ENCODE measurements at places on chromosomes 2 and 18.

DNA sequence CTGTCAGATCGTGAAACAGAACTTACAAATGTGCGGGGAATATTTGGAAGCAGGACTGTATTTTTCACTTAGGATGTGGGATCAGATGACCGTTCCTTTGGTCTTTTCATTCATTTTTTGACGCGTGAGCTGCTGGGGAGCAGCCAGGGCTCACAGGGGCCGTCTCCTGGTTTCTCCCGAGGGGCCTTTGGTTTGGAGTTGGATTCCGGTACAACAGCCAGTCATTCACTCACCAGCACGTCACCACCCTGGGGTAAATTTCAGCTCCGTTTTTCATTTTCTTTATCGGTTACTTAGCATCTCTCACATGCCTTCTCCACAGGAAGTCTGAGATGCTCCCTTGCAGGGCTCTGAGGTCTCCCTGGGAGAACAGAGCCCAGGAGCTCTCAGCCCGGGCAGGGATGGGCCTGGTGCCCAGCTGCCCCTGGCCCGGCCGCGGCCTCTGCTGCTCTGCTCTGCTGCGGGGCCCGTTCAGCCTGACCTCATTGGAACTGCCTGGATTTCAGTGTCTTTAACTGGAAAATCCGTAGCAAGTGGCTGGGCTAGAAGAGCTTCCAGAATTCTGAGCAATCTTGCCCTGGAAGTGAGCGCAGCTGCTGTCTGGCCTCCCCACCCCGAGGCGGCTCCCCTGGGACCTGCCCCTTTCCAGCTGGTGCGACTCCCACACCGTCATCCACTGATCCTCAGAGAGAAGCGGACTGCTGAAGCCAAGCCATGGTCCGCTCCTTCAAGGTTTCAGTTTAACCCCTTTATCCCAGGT is 335.6 kb downstream of the EIPR1 start:
- peak; percentile 77 for DNase-seq

DNA sequence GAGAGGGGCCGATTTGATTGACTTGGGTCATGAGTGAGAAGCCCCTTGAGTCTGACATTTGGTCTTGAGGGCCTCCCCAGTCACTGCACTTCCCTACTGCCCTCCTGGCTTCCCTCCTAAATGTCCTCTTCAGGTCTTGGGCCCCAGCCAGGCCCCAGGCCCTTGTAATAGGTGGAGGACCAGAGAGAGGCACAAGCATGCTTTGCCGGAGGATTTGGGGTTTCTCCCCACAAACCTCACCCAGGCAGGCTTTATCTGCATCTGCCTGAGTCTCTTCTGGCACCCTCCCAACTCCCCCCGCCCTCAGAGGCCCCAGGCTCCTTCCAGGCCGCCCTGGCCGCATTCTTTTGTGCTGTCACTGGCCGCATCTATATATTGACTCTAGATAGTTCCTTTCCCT is 270.7 kb downstream of the HAUS1 start:
- DNase-seq, result peak; percentile 51

DNA sequence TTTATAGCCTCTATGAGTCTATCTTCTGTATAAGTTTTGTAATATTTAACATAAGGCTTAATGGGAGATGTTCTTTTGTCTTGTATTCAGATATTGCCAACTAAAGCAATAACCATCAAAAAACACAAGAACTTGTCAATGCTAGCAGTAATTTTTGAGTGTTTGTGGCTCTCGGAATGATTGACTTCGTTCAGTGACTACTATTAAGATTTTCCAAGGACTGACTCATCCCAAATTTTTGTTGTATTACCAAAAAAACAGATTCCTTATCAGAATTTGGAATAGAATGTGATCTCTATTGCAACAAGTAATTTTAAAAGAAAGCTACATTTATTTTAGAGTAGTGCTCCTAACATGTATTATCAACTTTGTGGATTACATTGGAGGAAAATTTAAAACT is 8.1 kb downstream of the NABP1 start:
- DNase-seq, result no peak

DNA sequence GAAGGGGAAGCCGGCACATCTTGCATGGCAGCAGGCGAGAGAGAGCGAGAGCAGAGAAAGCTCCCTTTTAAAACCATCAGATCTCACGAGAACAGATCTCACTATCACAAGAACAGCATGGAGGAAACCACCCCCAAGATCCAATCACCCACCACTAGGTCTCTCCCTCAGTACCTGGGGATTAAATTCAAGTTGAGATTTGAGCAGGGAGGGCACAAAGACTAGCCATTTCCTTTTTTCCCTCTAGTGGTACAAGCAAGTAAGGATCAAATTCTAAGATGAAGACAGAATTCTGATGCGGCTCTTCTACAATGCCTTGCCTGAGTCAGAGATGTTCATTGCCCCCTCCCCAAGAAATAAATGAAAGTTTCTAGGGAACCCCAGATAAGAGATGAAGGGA is 45.6 kb upstream of the ANKRD44 start:
- no peak for DNase-seq

- DNase-seq, result no peak
These were observed 279.5 kb downstream of the AGAP1 start for GRCh38 chr2:235773188-235773928.

- DNase-seq, result peak; percentile 55
These were observed 71.2 kb downstream of the CERKL start for GRCh38 chr2:181585732-181586131.

DNA sequence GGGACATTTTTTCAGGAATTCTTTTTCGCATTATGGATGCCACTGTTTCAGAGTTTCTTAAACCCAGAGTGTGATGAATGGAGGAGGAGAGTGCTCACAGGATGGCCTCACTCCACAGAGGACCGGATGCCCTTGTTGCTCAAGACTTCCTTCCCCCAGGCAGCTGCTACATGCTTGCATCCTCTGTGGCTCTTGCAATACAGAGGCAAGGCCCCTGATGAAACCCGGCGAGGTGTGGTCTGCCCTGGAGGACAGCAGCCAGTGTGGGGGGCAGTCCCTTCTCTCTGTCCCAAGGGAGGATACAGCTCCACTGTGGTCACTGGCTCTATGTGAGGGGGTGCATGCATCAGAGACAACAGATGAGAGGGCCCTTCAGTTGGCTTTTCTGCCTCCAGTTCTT is 109.6 kb downstream of the SH3RF3 start:
- no peak for DNase-seq

- no peak for DNase-seq
These were observed 104.0 kb downstream of the CYRIA start for GRCh38 chr2:16561676-16562075.

GRCh38 chr18:28045176-28045810 is 131.6 kb downstream of the CDH2 start:
- peak; percentile 56 for DNase-seq

DNA sequence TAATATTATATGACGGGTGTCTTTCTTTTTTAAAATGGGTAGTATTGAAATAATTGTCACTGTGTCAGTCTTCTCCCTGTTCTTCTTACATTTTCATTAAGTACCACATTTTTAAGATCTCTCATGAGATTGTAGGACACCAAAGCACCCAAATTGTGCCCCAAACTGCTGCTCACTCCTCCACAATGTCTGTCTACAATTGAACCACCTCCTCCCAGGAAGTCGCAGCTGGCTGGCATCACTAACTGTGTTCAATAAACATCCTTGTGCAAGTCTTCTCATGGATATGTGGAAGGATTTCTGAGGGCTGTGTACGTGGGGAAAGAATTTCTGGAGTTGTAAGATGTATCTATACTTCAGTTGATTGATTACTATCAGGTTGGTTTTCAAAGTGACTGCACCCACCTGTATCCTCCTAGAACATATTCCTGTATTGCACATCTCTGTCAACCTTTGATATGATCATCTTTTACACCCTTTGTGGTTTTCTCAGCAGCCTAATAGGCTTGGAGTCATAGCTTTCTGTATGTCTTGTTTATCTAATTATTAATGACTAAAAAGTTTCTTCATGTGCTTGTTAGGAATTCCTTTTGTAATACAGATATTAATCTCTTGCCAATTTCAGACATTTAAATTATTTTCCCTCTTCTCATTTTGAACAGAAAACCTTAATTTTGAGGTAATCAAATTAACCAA is 774.9 kb downstream of the RNF144A start:
- no peak for DNase-seq
